ENCODE measurements at places on chromosomes 11 and 22.

GRCh38 chr11:128367573-128367972 lies 219.8 kb downstream of the ETS1 start:
- peak; percentile 71 for DNase-seq

DNA sequence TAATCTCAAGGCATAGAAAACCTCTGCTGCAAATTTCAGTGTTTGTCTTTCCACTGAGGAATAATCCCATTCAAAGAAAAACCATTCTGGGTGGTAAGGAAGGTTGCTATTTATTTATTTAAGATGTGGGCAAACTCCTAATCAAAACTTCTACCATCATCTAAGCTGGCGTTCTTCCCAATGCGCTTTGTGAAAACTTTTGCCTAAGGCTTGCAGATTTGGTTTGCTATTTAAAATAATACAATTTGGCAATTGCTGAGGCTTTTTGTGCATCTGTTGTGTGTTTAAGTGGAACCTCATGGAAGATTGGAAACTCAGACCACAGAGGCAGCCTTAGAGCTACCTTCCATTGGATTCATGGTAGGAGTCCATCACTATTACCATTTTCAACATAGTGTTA lies 309.0 kb downstream of the BLID start:
- no peak for DNase-seq

GRCh38 chr22:16964366-16964765 lies 43.7 kb downstream of the GAB4 start:
- no peak for DNase-seq

GRCh38 chr11:126601136-126601535 lies 245.7 kb downstream of the ST3GAL4 start:
- no peak for DNase-seq

DNA sequence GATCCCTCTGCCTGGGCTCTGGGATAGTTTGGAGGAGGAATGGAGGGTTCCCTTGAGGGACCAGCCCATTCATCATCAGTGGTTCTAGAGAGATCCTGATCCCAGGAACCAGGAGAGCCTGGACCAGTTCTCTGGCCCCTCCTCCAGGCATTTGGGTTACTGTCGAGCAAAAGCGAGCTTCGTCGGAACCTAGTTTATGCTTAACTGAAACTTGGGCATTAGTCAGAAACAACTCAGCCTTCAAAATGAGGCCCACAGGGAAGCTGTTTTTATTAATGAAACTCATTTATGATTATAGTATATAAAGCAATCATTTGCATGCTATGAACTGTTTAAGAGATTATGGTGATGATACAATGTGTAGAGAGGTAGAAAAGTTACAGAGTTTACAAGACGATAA lies 61.4 kb downstream of the LIF start:
- no peak for DNase-seq

DNA sequence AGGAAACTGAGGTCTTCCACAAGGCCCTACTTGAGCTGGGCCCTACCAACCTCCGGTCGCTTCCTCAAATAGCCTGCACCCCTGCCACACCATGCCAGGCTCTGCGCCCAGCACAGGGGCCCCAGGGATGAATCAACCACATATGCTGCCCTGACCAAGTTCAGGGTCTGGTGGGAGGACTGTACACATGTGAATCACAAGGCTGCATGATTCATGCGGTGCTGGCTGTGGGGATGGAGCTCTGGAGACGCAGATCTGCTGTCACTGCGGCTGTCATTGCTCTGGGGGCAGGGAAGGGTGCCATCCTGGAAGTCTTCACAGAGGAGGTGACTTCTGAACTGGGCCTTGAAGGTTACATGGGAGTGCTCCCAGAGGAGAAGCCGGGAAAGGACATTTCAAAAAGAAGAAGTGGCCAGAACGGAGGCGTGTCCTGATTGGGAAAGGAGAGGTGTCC lies 21.5 kb downstream of the CYTH4 start:
- peak; percentile 26 for DNase-seq

DNA sequence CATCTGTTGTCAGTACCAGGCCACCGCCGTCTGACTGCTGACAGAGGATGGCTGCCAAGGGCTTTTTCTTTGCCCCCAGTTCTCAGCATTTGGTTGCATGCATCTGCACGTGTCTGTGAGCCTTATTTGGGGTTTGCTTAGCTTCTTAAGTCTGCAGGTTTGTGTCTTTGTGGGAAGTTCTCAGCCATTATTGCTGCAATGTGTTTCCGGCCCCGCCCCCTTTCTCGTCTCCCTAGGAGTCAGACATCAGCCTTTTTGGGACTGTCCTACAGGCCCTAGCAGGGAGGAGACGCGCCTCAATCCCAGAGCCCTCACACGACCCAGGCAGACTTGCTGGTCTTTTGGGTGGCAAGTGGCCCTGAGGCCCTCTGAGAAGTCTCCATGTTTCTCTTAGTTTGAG lies 8.0 kb downstream of the MOB2 start:
- DNase-seq: no peak

DNA sequence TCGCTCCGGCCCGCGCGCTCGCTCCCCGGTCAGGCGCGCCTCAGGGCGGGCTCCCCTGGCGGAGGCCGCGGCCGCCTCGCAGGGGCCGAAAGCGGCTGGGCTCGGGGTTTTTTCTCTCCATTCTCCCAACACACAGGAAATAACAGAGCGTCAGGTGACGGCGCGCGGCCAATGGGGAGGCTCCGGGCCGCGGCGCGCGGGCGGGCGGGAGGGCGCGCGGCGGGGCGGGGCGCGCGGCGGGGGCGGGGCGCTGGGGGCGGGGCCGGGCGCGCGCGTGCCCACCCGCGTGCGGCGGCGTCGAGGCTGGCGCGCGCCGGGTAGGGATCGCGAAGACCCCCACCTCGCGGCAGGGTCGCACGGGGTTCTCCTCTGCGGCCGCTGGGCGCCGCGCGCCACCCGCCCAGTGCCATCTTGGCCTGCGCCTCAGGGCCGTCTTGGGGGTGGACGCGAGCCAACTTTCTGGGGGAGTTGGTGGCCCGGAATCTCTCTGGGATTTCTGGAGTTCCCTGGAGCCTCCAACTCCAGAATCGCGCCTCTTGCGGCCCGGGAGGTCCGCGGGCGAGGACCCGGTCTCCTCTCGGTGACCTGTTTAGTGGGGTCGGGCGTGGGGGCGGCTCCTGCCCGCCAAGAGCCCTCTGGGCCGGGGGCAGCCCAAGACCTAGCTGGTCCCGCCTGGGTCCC lies at the start of gene TCF20:
TSS of gene TCF20 (minus strand) at position 144 of the 681 bp plus-strand sequence. CDS start 55,348 bp downstream, outside the sequence.
- peak; percentile 87 for DNase-seq

DNA sequence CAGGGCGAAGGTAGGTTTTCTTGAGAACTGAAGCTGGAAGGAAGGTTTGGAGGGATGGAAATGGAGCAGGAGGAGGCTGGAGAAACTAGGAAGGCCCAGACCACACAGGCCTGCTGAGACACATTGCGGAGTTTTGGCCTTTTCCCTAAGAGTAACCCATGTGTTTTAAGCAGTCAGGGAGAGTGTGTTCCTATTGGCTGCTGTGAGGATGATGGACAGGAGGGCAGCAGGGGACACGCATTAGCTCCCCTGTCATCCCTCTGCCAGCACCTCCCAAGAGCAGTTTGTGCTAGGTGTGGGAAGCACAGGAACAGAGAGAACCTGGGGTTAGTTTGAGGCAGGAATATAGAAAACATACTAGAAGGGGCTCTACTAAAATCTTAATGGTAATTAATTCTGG lies 842.1 kb downstream of the TBC1D22A start:
- DNase-seq: no peak

- DNase-seq: no peak
These were observed 201.2 kb upstream of the E2F8 start for GRCh38 chr11:19441752-19442553.

- no peak for DNase-seq
These were observed 77.5 kb downstream of the KCNJ1 start for GRCh38 chr11:128789497-128790150.

- no peak for DNase-seq
These were observed 8.0 kb downstream of the RAC2 start for GRCh38 chr22:37235897-37236607.

DNA sequence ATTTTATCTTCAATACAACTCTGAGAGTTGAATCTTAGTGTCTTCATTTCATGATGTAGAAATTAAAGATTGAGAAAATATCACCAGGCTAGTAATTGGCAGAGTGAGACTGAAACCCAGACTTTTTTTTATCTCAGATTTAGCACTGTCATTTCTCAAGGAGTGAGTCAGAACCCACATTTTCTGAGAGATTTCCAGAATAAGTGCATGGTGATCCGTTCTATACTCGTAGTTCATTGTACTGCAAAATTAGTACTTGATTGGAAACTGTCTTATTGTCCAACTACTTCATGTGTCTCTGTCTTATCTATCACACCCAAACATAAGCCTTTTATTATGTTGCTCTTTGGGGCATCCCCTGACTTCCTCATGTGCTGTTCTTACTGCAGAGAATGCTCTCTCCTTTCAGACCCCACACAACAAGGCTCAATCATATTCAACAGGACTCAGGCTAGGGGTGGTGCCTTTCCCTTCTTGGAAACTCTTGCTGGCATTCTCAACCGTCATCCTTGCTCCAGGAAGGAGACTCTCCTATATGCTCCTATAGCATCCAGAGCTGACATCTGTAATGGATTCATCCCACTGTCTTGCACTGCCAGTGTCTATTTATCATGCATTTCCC lies 76.7 kb upstream of the BLID start:
- DNase-seq: no peak

GRCh38 chr22:35860837-35861236 lies 143.2 kb downstream of the APOL5 start:
- no peak for DNase-seq

GRCh38 chr22:27100789-27101188 lies 443.4 kb downstream of the MIAT start:
- DNase-seq: no peak

- no peak for DNase-seq
These were observed 7.1 kb downstream of the LRRC32 start for GRCh38 chr11:76663486-76663810.

- DNase-seq: no peak
These were observed 3.9 kb upstream of the IL17REL start for GRCh38 chr22:50016308-50016987.

DNA sequence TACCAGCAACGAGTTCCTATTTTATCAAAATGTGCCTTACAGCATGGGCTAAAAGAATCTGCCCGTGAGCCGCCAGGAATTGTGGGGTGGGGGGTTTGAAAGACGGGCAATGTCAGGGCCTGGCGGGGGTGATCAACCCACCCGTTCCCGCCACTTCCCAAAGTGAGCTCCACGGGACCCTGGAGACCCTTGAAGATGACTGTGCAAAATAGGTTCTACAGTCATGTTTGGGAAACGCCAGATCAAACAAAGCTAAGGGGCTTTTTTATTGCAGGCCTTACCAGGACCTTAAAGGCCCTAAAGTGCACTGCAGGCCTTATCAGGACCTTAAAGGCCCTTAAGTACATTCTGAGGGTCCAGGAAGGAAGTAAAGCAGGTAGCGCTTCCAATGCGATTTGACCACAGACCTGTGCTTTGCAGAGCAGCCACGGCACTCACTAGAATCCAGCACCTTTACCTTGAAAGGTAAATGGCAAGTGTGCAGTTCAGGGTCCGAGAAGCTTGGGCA lies 404.1 kb downstream of the SHANK2 start:
- no peak for DNase-seq

GRCh38 chr11:962688-963087 lies 37.0 kb downstream of the AP2A2 start:
- DNase-seq: no peak

DNA sequence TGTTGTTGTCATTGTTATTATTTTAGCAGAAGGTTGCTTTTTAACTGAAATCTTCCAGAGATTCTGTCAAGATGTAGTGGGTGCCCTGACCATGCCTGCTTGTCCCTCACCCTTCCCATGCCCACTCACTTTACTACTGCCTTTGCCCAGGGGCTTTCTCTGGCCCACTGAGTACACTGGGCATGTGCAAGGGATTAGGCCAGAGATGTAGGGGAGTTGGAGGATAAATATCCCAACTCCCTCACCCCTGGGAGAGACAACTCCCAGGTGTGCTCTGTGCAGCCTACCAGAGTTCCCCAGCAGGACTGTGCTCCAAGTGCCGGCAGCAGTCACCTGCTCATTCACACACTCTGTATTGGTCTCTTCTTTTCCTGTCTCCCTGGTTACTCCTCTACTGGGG lies 559.1 kb downstream of the MIAT start:
- no peak for DNase-seq

DNA sequence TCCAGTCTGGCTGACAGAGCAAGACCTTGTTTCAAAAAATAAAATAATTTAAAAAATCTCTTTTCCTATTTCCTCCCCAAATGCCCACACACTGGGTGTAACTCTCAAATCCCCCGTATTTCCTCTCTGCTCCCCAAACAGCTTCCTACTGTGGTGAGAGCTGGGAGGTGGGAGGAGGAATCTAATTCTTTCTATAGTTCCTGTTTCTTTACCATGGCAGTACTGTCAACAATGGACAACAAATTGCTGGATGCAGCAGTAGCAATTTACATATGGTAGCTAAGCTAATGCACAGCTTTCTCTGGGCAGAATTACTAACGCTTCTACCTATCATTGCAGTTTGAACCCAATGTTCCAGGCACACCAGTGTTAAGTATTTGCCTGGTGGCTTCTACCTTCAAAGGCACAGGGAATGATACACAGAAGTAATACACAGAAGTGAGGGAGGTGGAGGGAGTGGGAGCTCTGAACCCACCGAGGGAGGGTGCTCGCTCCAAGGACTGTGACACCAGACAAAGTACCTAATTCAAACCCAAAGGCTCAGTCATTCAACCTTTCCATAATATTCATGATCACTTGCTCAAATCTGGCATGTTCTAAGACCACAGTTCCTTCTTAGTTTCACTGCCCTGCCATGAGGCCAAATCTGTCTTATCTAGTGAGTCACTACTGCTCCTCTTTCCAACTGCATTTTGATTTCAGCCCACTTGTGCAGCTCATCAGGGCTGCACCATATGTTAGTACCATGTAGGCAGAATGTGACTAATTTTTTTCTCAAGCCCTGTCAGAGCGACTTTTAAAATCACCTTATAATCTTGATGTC lies 37.9 kb downstream of the CELF1 start:
- peak; percentile 18 for DNase-seq

- DNase-seq: no peak
These were observed 54.4 kb downstream of the GRAMD1B start for GRCh38 chr11:123484448-123484847.

- no peak for DNase-seq
These were observed 256.4 kb upstream of the SESN3 start for GRCh38 chr11:95487391-95487790.

- no peak for DNase-seq
These were observed 2.2 kb downstream of the LMF2 start for GRCh38 chr22:50505276-50505775.

Data from CD4-positive, alpha-beta T cell treated with Interleukin-12 subunit alpha and Interleukin-12 subunit beta, for 1 hour (primary cell).